ENCODE measurements at places on chromosomes 6 and 20. TPM values are rescaled to one million over a fixed set of nuclear protein-coding genes. Genes with fewer than 3 reads are reported as not detected.

- DNase-seq, result no peak
Measured at GRCh38 chr6:13183415-13184088, 144.8 kb downstream of the TBC1D7 start.

GRCh38 chr6:80348263-80348662 is 241.8 kb downstream of the BCKDHB start:
- no peak for DNase-seq

- no peak for DNase-seq
Measured at GRCh38 chr6:84137989-84138575, 89.4 kb downstream of the CEP162 start.

Gene SLC52A3
- total RNA-seq, result not detected

- DNase-seq, result no peak
Measured at GRCh38 chr20:46816886-46817638, 77.6 kb upstream of the EYA2 start.

All from CD4-positive, alpha-beta memory T cell (primary cell).